ENCODE measurements at places on chromosomes 5 and 9. TPM values are rescaled to one million over a fixed set of nuclear protein-coding genes. Genes with fewer than 3 reads are reported as not detected.

Gene SLC6A3
- total RNA-seq, result not detected

Gene C5orf58
- not detected for total RNA-seq

Gene IL13
- total RNA-seq, result not detected

DNA sequence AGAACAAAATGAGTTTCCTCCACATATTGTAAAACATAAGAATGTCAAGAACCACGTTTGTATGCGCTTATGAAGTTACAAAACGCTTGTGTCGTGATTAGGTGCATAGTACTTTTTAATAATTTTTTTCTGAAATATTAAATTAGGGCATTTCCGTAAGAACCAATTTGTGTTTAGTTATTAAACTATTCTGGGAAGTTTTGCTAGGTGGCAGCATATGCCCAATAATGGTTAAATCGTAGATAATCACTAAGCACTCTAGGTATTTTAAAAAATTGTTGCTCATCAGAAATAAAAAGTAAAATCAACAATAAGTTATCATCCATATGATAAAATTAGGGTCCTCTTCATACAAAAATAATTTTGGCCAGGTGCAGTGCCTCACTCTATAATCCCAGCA lies 5.4 kb downstream of the SRFBP1 start:
- DNase-seq, result peak; percentile 46

- no peak for DNase-seq
These were observed 23.8 kb downstream of the EXOC3 start for GRCh38 chr5:466661-467310.

GRCh38 chr5:65475895-65476294 lies 5.8 kb downstream of the ADAMTS6 start:
- DNase-seq, result no peak

DNA sequence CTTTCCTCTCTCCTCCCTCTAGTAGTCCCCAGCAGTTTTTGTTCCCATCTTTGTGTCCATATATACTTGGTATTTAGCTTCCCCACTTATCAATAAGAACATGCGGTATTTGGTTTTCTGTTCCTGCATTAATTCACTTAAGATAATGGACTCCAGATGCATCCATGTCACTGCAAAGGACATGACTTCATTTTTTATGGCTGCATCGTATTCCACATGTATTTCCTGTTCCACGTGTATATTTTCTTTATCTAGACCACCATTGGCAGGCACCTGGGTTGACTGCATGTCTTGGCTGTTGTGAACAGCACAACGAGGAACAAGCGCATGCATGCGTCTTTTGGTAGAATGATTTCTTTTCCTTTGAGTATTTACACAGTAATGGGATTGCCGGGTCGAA lies 6.2 kb downstream of the ZNF79 start:
- DNase-seq, result no peak

- no peak for DNase-seq
These were observed 24.7 kb upstream of the RXRA start for GRCh38 chr9:134301387-134302129.
